D341Med (cell line): ENCODE measurements at places on chromosomes 6 and 20.
A peak's percentile ranks its signal among the peaks of the same experiment; 100 is the strongest.

DNA sequence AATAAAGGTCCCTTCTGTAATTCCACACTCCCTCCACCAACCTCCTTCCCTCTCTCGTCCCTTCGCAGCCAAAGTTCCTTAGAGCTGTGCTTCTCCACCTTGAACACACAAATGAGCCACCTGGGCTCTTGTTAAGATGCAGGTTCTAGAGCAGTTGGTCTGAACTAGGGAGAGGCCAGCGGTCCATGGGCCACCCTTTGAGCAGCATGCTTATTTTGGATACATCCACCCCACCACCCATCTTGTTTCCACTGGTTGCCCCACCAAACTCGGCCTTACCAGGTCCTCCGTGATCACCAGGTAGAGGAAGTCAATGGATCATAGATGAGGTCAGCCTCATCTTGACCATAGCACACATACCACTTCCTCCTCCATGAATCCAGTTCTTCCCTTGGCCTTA, 7.3 kb upstream of the BPIFA2 start:
- no peak for DNase-seq

- no peak for DNase-seq
These were observed 3.8 kb downstream of the ELOVL5 start for GRCh38 chr6:53344969-53345368.

DNA sequence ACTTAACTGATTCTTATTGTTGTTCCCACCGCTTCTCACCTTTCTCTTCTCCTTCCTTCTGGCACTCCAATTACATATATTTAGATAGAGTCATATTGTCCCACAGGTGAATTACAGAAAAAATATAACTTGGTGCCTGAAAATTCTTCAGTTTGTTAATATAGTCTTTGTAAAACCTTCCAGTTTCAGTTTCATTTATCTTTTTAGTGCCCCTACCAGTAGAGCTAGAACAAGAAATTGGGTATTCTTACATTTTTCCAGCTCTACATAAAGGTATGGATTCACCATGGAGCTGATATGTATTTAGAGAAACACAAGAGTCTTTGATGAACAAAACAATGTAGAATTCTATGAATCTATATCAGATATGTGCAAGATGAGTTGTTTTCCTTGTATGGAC, 10.7 kb downstream of the MANEA start:
- no peak for DNase-seq

GRCh38 chr6:143516690-143517446, 5.3 kb upstream of the FUCA2 start:
- DNase-seq = no peak

GRCh38 chr6:36755435-36756348, 58.1 kb downstream of the RAB44 start:
- no peak for DNase-seq

DNA sequence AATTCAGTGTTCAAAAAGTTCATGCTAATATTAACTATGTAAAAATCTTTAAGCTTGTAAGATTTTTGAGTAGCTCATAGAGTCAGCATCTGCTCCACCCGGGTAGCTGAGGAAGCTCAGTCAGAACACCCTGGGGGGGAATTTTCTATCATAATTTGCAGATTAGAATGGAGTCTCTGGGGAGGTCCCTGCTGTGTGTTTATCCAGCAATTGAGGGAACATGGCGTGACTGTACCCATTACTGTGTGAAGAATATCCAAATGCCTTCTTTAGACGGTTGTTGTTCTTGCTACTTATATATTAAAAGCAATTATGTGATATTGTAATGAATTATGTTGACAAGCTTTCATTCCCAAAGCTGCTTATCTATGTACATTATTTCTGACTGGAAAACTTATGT, 64.8 kb downstream of the AIG1 start:
- peak; percentile 75 for DNase-seq

DNA sequence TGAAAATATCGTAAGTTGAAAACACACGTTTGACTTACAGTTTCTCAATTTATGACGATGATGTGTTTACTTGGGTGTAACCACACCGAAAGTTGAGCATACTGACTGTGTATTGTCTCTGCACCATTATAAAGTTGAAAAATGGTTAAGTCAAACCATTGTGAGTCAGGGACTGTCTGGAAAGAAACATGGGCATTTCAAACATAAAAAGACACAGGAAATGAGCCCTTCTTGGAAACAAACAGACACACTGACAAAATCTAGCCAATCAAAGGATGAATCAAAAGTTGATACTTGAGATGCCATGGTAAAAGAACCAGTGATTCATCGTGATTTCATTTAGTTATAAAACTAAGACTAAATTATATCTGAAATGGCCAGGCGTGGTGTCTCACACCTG, 5.3 kb downstream of the POPDC3 start:
- DNase-seq = no peak

DNA sequence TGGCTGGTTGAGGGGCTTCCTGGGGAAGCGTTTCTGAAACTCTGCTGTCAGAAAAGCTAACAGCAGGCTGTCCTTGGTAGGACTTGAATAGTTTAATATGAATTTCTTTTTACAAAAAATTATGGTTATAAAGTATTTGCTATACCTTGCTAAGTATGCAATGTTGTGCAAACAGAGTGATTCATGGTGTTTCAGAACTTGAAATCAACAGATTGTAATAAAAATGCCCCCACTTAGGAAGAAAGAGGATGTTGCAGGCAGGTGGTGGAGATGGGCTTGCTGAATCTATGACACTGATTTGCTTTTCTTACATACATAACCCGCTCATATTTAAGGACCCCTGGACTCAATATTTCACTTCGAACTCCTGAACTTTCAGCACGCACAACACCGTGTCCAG, 211.6 kb downstream of the THBS2 start:
- DNase-seq = no peak

- no peak for DNase-seq
These were observed 333.2 kb downstream of the RIMS1 start for GRCh38 chr6:72219536-72219935.

- no peak for DNase-seq
These were observed 76.9 kb downstream of the GMDS start for GRCh38 chr6:2168480-2168879.

GRCh38 chr20:5172903-5173463, 46.2 kb downstream of the CDS2 start:
- no peak for DNase-seq

GRCh38 chr6:127290391-127291265, 24.0 kb downstream of the RNF146 start:
- DNase-seq = no peak

- no peak for DNase-seq
These were observed 200.5 kb upstream of the POU3F2 start for GRCh38 chr6:98633886-98634285.

- no peak for DNase-seq
These were observed 39.8 kb downstream of the LRRN4 start for GRCh38 chr20:6014017-6014416.

DNA sequence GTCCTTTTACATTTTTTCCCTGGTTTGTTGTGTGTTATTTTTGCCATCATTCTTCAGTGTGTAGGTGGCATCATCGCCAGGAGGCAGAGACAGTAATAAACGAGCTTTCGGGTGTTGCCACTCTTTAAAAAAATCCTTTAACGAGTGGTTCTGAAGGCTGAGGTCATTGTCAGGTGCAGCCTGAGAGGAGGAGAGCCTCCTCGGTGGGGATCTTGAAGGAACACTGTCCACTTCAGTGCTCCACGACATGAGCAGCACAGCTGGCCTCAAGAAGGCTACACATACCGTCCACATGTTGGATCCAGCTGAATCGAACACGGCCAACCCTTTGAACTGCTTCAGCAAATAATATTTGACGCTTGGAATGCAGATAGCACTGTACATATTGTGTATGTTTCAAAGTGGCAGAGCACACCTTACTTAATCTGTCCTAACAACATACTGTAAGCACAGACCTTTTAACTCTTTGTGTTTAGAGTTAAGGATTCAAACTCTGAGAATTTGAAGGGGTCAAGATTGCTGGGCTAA, 48.0 kb upstream of the FOXQ1 start:
- no peak for DNase-seq

- DNase-seq = no peak
These were observed 4.5 kb downstream of the FOXO3 start for GRCh38 chr6:108565091-108565766.

- DNase-seq = no peak
These were observed 352.4 kb downstream of the LAMA2 start for GRCh38 chr6:129235167-129236000.

DNA sequence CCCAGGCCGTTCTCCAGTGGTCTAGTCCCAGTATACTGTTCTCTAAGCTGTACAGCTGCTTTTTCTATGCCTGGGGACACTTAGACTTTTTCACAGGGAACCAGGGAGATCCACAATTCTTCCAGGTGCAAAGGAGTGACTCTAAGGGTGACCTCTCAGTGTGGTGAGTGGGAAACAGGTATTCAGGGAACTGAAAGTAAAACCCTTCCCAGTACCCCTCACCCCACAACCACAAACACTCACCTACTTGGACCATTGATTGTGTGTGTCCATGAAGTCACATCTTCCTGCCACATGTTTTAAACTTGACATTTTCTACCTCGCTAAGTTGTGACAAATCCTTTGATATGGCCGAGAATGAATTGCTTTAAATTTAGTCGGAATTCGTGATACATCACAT, 183.6 kb downstream of the CLIC5 start:
- no peak for DNase-seq

GRCh38 chr6:131574133-131574532, 1.1 kb downstream of the ARG1 start:
- no peak for DNase-seq

- no peak for DNase-seq
These were observed 124.2 kb upstream of the PTPN1 start for GRCh38 chr20:50385733-50386640.

DNA sequence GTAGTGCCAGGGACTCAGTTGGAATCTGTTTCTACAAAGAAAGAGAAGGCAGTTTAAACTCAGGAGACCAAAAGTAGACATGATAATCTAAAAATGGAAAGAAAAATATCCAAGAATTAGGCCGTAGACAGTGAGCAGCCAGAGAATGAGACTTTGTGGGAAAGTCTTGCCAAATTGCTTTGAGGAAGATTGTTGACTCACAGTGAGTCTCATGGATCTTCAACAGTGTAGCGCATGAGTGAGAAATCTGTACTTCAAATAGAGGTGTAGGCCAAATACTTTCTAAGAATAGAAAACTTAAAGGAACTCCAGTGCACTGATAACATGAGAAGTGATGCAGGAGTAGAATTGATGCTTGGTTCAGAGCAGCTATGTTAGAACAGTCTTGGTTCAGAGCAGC, 284.5 kb downstream of the HTR1B start:
- no peak for DNase-seq
